ENCODE measurements at places on chromosomes 7 and 10.

GRCh38 chr10:47372726-47373125, 11.4 kb downstream of the ZNF488 start:
- DNase-seq, result no peak

GRCh38 chr10:59006511-59007306, 169.7 kb upstream of the PHYHIPL start:
- peak; percentile 19 for DNase-seq

- DNase-seq, result peak; percentile 35
Measured at GRCh38 chr7:51234139-51234538, 82.5 kb downstream of the COBL start.

DNA sequence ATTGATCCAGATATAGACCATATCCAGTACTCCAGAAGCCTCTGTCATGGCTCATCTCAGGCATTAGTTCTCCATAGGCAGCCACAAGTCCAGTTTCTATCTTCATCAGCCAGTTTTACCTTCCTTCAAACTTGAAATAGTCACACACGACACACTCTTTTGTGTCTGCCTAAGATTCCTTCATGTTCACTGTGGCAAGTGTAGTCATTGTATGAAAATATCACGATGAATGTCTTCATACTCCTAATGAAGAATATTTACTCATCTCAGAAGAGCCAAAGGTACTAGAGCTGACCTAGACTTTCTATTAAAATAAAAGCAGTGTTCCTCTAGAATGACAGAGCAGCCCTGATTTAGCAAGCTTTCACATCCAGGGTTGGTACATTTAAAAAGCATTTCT, 230.7 kb downstream of the SNX13 start:
- DNase-seq, result no peak

DNA sequence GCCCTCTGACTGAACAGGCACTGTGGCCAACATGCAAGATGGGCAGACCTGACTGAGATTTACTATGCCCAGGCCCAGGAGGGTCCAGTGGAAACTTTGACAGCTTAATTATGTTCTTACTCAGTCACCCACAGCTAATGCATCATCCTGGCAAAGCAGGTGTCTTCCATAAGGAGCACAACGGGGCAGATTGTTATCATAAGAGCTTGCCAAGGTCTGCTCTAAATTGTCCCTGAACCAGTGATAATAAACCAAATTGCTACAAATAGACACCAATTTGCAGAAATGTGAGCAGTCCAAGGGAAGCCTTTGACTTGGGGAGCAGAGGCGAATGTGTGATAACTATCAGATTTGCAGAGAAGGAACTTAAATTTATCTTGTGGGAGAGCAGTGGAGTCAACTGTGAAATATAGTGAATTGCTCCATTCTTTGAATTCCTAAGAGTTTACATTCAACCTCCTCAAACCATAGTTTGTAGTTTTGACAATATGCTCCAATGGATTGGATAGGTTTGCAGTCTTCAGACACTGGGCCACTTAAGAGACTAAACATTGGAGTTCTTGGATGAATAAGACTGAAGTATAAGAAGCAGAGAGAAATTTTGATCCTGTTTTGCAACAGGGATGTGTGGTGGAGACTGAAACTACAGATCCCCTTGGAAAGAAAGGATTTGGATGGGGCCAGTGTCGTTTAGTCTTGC, 494.7 kb downstream of the CCSER2 start:
- peak; percentile 77 for DNase-seq

GRCh38 chr7:4629287-4629895, 52.7 kb upstream of the FOXK1 start:
- no peak for DNase-seq

- peak; percentile 63 for DNase-seq
Measured at GRCh38 chr10:3783316-3783681, 1.7 kb downstream of the KLF6 start.

GRCh38 chr10:92420546-92421275, 129.7 kb downstream of the MARCHF5 start:
- DNase-seq, result no peak

- no peak for DNase-seq
Measured at GRCh38 chr10:6119423-6119822, 30.6 kb downstream of the RBM17 start.

- peak; percentile 35 for DNase-seq
Measured at GRCh38 chr7:45217358-45217757, 59.8 kb downstream of the RAMP3 start.

- no peak for DNase-seq
Measured at GRCh38 chr7:17054206-17054605, 172.4 kb upstream of the AGR3 start.

- no peak for DNase-seq
Measured at GRCh38 chr7:75055830-75056772, 17.5 kb downstream of the RCC1L start.

DNA sequence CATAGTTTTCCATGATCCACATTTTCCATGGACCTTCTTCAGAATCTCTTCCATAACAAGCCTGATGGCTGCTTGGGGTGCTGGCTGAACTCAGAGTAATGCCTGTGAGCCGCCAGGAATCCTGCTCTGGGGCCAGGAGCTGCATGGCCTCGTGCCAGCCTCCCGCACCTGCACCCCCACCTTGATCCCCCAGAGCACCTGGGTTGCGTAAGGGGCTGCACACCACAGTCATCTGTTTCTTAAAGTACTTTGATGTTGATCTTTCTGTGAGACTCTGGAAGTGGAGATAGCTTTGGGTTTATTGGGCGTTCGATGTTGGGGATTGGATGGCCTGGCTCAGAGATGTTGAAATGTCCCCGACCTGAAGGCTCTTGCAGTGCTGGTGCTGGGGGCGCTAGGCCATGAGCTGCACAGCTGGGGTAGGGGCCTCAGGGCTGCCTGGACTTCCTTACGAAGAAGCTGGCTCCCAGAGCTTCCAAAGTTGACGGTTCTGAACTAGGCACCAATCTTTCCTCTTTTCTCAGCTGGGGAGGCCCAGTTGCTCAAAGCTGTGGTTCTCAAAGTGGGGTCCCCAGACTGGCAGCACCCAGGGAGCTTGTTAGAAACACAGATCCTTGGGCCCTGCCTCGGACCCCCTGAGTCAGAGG, 534.0 kb downstream of the DNAJB6 start:
- no peak for DNase-seq
